ENCODE measurements at places on chromosomes 16 and 17.

DNA sequence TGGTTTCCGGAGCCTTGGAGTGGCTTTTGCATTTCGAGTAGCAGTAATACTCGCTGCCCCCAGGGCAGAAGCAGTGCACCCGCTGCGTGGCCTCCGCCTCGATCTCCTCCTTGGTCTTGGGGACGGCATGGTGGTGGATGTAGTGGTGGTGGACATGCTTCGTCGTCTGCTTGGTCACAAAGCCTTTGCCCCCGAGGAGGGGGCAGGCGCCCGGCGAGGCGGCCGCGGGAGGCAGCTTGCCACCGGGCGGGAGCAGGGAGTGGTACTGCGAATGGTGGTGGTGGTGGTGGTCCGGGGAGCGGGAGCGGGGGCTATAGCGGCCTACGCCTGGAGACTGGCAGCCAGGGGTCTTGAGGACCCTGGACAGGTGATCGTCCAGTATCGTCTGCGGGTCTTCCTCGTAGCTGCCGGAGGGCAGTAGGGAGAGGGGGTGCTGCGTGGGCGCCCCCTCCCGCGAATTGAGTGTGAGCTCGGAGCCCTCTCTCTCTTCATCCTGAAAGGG, 24.1 kb downstream of the AXIN2 start:
- DNase-seq = no peak

DNA sequence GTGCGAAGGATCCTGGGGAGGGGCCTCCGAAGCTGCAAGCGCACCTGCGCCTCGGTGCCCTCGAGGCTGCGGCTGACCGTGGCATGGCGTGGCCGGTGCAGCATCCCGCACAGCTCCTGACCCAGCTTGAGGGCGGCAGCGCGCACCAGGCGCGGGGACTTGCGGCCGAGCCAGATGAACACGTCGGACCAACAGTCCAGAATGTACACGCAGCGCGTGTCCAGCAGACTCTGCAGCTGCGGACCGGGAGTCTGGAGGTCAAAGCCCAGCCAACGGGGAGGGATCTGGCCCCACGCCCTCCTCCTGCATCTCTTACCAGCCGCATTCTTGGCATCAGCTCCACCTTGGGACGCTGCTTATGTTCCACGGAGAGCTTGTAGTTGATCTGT, 10.9 kb downstream of the FLII start:
- no peak for DNase-seq

- no peak for DNase-seq
Measured at GRCh38 chr17:81238490-81238814, 403 bp downstream of the TEPSIN start.

GRCh38 chr17:20852239-20852989, 190.4 kb downstream of the USP22 start:
- DNase-seq = peak; percentile 49

DNA sequence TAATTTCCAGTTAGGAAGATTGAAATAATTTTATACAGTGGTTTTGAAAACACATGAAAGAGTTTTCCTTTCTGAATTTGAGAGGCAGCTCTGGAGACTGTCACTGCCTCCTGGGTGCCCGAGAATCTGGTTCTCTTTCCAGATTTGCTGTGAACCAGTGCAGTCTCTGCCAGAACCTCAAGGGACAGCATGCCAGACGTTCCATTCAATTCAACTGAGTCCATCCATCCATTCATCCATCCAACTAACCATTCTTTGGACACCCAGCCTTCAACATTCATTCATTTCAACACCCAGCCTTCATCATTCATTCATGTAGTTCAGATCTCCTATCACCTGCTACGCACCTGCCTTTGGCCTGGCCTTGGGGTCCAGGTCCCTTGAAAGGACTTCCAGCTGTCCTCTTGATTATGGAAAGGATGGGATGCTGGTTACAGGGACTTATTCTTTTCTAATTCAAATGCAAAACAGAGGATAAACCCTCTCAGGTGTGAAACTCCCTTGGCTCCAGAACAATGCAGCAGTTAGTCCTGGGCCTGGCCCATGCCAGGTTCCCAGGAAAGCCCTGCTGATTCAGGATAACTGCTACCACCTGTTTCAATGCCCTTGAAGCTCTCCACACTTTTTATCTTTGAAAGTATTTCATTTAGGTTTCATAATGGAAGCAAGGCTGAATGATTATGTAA, 68.7 kb downstream of the WSCD1 start:
- no peak for DNase-seq

Measured in activated CD8-positive, alpha-beta memory T cell treated with anti-CD3 and anti-CD28 coated beads, Interleukin-2, amount 10 ng/mL, durations not matched to agents 7 days and 5 days (primary cell).